GM23338 (cell line): ENCODE measurements at places on chromosomes 4 and X. TPM values are rescaled to one million over a fixed set of nuclear protein-coding genes. Genes with fewer than 3 reads are reported as not detected.

GRCh38 chr4:109248322-109248900, 54.0 kb downstream of the COL25A1 start:
- no peak for DNase-seq

XK gene
- polyA plus RNA-seq, result 0.28 and 0.29 TPM in 2 replicates

GRCh38 chrX:26557691-26558321, 341.8 kb downstream of the MAGEB5 start:
- no peak for DNase-seq

DNA sequence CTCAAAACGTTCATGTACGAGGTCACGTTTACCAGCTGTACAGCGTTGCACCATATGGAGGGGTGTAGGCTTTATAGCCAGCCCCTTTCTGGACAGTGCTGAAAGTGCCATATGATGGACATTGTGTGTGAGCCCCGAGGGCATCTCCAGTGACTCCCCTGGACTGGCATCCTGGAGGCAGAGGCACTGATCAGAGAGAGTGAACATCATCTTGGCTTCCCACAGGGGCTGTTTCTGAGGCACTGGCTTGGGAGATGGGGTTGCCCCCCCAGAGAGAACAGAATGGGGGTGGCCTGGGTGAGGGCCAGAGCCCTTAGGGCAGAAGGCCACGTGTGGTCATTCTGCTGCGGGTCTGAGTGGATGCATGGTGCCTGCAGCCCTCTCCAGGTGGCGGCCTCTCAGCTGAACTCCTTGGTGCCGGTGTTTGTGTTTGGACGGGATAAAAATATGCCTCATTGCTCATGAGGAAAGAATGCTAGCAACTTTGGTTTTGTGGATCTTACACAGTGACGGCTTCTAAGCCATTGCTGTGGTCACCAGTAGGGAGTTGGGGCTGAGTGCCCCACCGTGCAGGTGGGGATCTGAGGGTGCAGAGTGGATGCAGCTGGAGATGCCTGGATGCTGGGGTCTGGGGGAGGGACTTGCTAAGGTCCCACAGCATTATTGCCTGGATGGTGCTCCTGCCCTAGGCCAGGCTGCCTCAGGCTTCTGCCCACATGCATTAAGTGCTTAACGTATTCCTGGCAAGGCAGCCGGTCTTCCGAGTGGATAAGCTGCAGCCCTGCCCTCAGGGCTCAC, 3.4 kb downstream of the WFS1 start:
- DNase-seq, result no peak

TNIP2 gene
- polyA plus RNA-seq, result 33.9 and 34.8 TPM in 2 replicates

- DNase-seq, result peak; percentile 82
Observed at GRCh38 chr4:38179690-38180377, 219.6 kb downstream of the PTTG2 start.

GRCh38 chrX:17597836-17598439, 139.4 kb upstream of the SCML1 start:
- DNase-seq, result no peak

STATH gene
- polyA plus RNA-seq, result not detected in 2 replicates

DNA sequence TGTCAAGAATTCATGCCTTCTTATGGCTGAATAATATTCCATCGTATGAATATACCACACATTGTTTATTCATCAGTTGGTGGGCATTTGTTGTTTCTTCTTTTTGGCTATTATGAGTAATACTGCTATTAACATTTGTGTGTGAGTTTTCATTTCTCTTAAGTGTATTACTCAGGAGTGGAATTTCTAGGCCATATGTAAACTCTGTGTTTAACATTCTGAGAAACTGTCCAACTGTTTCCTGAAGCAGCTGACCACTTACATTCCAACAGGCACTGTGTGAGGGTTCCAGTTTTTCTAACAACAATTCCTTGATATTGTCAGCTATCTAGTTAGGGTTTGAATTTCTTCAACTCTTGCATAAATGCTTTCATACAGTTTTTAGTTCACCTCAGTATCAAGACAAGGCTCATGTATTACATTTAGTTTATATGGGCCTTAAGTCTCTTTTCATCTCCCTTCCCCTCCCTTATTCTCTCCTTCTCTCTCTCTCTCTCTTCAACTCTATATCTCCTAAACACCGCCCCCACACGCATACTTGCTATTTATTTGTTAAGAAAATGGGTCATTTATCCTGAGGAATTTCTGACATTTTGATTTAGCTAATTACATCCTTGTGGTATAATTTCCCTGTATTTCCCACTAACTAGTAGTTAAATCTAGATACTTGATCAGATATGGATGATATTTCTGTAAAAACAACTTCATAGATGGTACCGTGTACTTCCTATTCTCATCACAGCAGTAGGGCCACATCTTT, 77.4 kb downstream of the WDR19 start:
- no peak for DNase-seq

CRMP1 gene
- polyA plus RNA-seq, result 52.7 and 53.6 TPM in 2 replicates

GRCh38 chrX:68989456-68989855, 160.6 kb downstream of the EFNB1 start:
- DNase-seq, result no peak

DNA sequence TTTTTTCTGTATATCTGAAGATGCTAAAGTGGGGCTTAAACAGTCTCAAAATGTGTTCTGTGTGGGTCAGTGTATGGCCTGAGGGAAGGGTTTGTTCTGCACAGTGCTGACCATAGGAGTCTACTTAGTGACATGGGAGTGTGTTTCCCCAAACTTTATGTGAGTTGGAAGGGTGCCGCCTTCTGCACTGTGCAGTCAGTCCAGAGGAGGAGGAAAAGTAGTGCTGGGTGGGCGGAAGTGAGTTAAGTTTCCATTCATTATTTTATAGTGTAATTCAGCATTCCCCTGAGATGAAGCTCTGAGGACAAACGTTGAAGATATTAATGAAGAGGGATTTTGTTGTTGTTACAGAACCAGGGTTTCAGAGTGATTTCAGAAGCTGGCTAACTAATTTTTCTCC, 2.9 kb downstream of the CHST7 start:
- DNase-seq, result no peak

DNA sequence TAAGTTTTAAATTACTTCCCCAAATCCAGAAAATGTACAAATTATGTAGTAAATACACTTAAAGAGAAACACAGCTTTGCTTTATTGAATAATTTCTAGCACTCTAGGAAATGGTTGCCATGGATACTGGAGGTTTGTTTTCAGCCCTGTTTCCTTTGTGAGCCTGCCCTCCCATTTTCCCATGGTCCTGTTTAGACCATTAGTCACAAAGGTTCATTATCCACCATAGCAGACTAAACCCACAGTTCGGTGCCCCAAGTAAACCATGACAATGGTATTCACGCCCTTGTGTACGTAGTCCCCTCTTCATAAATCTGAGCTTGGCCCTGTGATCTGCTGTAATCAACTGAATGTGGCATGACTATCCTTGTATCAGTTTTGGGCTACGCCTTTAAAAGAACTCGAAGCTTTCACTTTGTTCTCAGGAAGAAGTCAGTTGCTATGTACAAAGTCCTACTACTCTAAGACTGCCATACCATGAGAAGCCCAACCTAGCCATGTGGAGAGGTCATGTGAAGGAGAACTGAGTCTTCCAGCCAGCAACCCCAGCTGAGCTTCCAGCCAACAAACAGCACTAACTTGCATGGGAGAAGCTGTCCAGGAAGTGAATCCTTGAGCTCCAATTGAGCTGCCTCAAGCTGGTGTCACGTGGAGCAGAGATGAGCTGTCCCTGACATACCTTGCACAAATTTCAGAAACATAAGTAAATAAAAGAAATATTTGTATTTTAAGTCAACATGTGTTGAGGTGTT, 300.4 kb downstream of the LDB2 start:
- DNase-seq, result peak; percentile 48

- DNase-seq, result no peak
Observed at GRCh38 chr4:41505161-41505661, 32.7 kb upstream of the LIMCH1 start.

DNA sequence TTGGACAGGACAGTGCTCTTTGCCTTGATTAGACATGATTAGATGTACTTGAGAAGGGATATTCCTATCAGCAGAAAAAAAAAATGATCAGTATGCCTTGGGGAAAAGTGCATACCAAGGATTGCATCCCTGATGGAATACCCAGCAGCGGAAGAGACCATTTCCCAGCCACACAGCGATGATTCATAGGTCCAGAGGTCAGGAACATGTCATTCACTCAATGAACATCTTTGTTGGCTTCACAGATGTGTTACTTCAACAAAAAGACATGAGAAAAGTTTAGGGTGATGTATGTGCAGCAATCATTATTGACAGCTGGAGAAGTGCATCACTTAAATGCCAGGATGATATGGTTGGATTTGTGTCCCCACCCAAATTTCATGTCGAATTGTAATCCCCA, 293.5 kb downstream of the ZNF674 start:
- DNase-seq, result no peak

DNA sequence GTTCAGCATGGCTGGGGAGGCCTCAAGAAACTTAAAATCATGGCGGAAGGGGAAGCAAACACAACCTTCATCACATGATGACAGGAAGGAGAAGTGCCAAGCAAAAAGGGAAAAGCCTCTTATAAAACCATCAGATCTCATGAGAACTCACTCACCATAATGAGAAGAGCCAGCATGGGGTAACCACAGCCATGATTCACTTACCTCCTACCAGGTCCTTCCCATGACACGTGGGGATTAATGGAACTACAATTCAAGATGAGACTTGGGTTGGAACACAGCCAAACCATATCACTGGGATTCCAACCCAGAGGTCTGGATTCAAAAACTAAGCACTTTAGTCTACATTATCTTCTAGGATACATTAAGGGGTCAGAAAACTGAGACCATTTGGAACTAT, 609.6 kb upstream of the SPANXN1 start:
- DNase-seq, result no peak

GRCh38 chr4:23871426-23871825, 18.4 kb downstream of the PPARGC1A start:
- DNase-seq, result no peak

DNA sequence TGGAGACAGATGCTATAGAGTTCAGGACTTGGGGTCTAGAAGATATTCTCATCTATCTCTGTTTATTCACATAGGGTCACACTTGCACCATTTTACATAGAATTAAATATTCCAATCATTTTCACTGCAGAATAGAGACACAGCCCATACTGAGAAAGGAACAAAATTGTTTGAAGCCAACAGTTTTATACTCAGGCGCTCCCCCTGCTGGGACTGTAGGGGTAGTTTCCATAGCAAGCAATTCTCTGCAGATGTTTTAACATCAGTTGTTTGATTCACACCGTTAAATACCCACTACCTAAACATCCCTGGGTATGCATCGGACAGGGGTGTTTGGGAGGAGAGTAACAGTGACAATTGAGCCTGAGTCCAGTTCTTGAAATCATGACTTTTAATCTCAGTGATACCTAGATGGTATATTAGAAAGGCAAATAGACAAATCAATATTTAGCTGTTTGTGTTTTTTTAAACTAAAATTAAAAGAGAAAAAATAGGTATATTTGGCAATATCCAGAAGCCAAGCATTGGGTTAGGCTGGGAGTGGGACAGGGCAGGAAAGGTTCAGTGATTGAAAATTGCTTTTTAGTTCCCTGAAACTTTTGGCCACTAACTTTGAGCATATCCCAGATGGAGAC, 33.8 kb downstream of the LONRF3 start:
- DNase-seq, result peak; percentile 49

GRCh38 chrX:132023896-132024386, 839 bp downstream of the STK26 start:
- peak; percentile 60 for DNase-seq

DNA sequence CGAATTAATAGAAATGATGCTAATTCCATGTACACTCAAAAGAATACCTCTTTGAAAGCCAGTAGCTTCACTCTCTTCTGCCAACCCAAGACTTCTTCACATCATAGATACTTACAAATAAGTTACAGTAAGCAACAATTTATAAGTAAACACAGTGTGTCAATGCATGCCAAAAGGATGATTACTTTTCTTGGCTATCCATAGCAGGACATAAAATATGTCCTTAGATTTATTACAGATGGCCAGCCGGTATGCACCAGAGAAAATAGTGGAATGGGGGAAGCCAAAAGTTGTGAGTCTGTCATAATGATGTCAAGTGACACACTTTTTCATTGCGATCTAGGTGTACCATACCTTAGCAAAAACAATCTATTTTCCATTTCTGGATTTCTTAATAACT, 631 bp upstream of the BMX start:
- no peak for DNase-seq

DNA sequence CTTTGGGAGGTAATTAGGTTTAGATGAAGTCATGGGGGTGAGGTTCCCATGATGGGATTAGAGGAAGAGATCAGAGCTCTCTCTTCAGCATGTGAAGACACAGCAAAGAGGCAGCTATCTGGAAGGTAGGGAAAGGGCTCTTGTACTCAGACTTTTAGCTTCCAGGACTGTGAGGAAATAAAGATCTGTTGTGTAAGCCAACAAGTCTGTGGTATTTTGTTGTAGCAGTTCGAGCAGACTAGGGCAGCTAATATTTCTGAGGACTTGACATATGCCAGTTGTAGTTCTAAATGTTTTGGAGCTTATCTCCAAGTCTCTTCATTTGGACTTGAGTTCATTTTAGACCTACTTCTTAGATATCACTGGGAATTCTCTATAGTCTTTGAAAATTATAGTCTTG, 137.3 kb upstream of the PDE5A start:
- DNase-seq, result no peak

- DNase-seq, result no peak
Observed at GRCh38 chr4:102008711-102009110, 218.2 kb downstream of the BANK1 start.

GRCh38 chr4:127642169-127642568, 9.4 kb downstream of the INTU start:
- DNase-seq, result no peak

DNA sequence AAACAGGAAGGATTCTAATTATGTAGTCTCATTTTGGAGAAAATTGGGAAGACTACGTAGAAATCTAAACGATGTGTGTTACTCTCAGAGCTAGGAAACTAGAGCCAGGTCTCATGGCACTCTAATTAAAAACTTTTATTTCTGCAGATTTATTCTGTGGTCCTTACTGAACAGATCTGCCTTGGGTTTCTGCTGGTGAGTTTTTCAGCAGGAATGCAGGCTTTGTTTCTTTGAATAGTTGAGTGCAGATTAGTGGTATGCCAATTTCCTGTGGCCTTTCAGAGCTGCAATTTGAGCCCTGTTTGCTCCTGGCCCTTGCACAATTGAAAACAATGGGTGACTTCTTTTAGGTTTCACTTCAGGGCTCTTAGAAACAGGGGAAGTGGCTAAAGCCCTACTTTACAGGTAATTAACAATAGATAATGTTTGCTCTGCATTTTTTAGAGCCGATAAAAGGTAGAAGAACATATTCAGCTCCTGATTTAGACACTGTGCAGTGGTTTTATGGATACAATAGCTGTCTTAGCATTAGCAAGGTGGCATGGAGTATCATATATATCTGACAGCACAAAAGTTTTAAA, 21.8 kb downstream of the SPRY1 start:
- peak; percentile 93 for DNase-seq

- DNase-seq, result no peak
Observed at GRCh38 chr4:156686120-156686519, 285.5 kb downstream of the PDGFC start.

GRCh38 chr4:123345935-123346300, 50.7 kb upstream of the SPRY1 start:
- DNase-seq, result no peak

- no peak for DNase-seq
Observed at GRCh38 chr4:6840062-6840976, 57.8 kb downstream of the KIAA0232 start.

GPR82 gene
- polyA plus RNA-seq, result 0.32 and 0.35 TPM in 2 replicates
